ENCODE measurements at places on chromosomes 2 and 18.

DNA sequence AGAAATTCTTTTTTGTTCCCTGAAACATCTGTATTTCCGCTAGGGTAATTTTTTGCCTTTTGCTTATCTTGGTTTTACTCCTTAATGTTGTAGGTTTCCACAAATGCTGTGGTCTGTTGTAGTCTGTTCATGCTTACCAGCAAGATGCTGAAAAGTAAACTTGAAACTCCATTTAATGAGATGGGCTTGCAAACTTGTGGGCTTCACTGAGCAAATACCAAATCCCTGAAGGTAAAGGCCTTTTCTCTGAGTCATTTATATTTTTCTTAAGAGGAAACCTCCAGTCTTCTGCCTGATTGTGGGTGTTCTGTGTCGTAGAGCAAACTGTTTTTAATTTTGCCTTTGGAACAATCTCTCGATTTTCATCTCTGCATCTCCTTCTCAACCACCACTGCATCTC lies 9.3 kb downstream of the SP140 start:
- DNase-seq, result no peak

DNA sequence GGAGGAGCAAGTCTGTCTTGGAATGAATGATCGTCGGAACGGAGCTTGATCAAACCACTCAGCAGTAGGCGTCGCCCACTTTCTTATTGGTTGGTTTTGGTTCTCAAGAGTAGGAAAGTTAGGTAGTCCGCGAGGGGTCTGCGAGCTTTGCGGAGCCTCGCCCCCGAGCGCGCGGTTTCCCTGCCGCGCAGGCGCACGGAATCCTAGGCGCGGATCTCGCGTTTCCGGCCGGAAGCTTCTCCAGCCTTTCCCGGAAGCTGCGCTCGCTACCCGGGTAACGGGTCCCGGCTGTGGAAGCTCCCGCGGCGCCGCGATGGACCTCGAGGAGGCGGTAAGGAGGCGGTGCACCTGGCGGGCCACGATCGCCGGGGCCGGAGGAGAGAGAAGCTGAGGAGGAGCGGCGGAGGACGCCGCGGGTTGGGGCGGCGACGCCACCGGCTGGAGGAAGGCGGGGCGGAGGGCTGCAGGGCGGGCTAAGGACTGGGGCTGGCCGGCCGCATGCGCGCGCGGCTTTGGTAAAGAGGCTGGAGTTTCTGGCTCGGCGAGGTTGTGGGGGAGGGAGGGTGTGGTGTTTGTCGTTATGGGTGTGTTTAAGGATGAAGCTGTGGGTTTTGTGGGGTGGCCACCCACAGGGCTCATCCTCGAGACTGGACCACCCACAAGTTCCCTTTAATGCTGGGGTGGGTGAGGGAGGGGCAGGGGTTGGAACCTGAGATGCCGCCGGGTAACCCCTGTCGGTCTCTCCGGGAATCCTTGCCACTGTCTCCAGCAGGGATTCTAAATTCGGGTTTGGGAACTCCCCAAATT lies at the start of gene TAF1B:
Gene TAF1B (plus strand): TSS at position 246 of the 807 bp plus-strand sequence. CDS start 68 bp downstream, at position 314.
- no peak for DNase-seq

DNA sequence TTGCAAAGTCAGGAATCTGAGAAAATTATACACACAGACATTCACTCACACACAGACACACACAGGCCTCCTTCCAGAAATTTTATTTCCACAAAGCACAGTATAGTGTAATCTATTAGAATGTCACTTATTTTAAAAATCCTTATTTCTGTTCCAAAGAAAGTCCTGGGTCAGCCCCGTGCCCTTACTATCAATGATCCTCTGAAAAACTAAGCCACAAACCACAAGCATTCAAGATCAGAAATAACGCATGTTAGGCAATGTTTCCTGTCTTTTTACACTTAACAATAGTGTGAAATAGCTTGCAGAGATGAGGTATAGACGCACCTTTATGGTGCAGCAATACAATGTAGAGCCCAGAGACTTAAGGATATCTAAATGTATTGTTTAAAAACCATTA lies 25.8 kb downstream of the TBC1D8 start:
- DNase-seq, result no peak

GRCh38 chr18:77464917-77465316 lies 215.3 kb downstream of the GALR1 start:
- DNase-seq, result no peak

DNA sequence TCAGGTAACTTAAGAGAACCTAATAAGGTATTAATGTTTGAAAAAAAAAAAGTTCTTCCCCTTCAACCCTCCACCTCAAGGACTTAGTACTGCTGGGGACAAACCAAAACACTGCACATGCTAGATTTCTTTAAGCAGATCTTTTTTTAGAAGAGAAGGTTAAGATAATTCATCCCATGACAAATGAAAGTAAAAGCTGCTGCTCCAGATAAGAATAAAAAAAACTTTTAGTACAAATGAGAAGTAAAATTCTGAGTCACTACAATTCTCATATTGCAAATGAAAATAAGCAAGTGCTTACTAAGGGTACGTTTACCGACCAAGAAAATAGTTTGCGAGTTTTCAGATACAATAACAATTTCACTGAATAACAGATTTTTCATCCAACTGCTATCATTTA lies 8.9 kb downstream of the STAM2 start:
- DNase-seq, result no peak

GRCh38 chr2:45043174-45043573 lies 33.9 kb upstream of the SIX2 start:
- no peak for DNase-seq

DNA sequence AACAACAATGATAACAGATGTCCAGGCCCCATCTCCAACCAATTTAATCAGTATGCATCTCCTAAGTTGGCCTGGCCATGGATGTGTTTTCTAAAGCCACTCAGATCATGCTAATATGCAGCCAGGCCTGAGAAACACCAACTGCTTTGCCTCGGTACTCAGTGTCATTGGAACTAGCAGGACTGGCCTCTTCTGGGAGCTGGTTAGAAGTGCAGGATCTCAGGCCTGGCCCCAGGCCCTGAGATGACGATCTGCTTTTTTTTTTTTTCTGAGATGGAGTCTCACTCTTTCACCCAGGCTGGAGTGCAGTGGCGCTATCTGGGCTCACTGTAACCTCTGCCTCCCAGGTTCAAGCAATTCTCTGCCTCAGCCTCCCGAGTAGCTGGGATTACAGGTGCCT lies 69.1 kb downstream of the IRS1 start:
- DNase-seq, result no peak

DNA sequence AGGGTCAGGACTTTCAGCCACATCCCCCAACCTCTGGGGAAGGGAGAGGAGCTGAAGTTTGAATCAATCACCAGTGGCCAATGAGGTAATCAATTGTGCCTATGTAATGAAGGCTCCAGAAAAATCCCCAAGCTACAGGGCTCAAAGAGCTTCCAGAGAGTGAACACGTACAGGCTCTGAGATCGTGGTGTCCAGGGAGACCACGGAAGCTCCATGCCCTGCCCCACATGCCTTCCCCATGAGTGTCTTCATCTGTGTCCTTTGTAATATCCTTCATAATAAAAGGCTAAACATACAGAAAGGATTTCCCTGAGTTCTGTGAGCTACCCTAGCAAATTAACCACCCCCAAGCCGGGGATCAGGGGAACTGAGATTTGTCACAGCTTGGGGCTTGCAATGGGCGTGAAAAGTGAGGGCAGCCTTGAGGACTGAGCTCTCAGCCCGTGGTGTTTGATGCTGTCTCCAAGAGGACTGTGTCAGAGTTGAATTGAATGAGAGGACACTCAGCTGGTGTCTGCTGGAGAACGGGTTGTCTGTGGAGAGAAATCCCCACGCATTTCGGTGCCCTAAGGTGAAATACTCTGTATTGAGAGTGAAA lies 25.5 kb upstream of the TUBB6 start:
- DNase-seq, result no peak

- no peak for DNase-seq
Observed at GRCh38 chr18:9068346-9068745, 34.2 kb upstream of the NDUFV2 start.

- DNase-seq, result no peak
Observed at GRCh38 chr18:27948986-27949385, 227.9 kb downstream of the CDH2 start.

GRCh38 chr2:169704160-169704708 lies 10.0 kb downstream of the PHOSPHO2 start:
- DNase-seq, result no peak

DNA sequence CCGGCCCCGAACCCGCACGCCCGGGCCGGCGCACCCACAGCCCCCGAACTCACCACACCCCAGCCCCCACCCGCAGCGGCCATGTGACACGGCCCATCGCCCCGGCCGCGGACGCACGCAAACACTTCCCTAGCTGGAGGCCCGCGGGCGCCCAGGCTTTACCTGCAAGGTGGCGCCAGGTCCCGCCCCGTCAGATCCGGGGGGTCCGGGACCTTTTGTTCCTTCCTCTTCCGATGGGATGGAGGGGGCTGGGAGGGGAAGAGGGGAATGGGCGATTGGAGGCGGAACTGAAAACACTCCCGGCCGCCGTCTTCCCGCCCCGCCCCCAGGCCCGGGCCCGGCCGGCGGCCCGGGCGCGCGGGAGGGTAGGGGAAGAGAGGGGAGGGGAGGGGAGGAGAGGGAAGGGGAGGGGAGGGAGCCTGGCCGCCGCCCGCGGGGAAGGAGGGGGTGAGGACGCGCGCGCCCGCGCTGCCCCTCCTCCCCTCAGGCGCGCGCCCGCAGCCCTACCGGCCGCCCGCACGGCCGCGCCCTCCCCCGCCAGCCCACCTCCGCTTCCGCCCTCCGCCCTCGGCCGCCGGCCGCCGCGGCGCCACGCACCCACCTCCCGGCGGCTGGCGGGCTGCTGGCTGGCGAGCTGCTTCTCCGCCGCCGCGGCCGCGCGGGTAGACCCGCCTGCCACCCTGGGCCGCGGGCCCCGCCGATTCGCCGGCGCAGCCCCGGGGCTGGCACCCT lies at the start of gene SMAD2:
Gene SMAD2 (minus strand): TSS at position 461 of the 732 bp plus-strand sequence. CDS start 33,903 bp downstream, outside the sequence.
- no peak for DNase-seq

DNA sequence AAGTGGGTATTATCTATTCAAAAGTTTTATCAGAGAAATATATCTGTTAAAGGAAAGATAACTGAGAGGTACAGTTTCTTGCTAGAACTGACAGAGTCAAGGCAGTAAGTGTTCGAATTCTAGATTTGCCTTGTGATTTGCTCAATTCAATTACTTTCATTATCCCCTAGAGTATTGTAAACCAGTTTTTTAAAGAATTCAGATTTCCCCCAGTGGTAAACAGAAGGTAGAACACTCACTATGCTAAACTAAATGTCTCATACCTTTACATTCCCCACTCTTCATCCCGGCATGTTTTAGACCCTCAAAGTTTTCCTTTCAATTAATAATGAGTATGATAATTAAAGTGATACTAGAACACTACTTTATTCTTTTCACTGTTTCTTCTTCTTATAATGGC lies 28.6 kb downstream of the TTC21B start:
- DNase-seq, result no peak

DNA sequence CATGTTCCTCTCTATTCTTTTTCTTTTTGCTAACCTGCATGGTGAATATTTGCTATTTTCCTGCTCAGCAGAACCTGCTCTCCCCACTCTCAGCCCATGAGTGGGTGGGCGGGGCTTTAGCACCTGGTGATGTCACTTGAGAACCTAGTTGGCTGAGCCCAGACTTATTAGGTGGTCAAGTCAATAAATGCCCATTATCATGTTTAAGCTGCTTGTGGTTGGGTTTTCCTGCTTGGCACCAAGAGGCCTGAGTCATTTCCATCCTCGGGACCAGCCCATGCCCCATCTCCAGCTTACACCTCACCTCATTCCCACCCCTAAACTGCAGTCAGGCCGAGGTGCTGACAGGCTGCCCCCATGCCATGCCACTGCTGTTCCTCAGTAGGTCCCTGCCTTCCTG lies 226.6 kb downstream of the ANKRD30B start:
- DNase-seq, result no peak

GRCh38 chr2:239370403-239370802 lies 30.4 kb downstream of the HDAC4 start:
- DNase-seq, result no peak

- no peak for DNase-seq
Observed at GRCh38 chr2:126828051-126828450, 70.6 kb upstream of the TEX51 start.

DNA sequence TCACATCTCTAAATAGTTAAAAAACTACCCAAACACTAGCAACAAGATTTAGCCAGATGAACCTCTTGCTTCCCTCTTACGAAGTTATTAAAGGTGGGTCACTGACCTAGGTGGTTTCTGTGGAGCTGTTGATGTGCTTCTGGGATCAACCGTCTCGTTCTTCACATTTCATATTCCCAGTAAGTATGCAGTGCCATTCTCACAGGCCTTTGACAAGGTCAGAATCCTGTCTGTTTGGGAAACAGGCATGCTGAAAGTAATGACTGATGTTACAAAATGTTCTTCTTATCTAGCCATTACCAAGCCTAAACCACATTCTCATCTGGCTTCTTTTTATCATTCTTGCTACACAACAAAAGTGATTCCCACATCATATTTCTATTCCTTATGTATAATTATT lies 70.3 kb downstream of the WDR7 start:
- DNase-seq, result no peak

DNA sequence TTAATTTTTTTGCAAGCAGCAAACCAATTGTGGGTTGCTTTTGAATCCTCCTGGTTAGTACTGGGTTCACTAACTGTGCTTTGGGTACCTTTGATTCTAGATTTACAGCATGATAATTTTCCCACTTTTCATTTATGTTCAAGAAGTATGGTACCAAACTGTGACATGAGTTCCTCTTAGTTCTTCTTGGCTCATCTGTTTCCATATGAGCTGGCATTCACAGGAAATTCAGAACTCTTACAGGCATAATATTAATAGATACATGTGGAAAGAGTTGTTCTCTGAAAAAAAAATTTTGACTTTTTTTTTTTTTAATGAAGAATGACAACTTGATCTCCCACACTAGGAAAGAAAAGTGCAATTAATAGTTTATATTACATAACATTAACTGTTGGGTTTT lies 59.4 kb downstream of the FMNL2 start:
- no peak for DNase-seq

DNA sequence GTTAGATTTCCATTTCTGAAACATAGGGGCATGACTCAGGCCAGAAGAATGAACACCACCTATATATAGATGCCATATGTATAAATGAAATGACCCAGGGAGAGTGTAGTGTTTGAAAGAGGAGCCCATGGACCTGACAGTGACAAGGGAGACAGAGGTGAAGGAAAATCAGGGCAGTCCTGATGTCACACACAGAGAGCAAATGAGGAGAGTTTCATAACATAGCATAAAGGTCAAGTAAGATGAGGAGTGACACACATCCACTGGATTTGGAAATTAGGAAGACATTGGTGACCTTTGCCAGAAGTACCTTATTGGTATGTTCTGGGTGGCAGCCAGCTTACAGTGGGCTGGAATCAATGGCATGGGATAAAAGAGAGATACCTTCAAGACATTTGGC lies 276.7 kb downstream of the ZNF385B start:
- no peak for DNase-seq

- DNase-seq, result no peak
Observed at GRCh38 chr2:64179582-64180321, 35.5 kb upstream of the PELI1 start.

GRCh38 chr2:143901185-143901842 lies 618.6 kb downstream of the ZEB2 start:
- no peak for DNase-seq

- DNase-seq, result no peak
Observed at GRCh38 chr18:9215221-9215933, 78.8 kb downstream of the ANKRD12 start.

DNA sequence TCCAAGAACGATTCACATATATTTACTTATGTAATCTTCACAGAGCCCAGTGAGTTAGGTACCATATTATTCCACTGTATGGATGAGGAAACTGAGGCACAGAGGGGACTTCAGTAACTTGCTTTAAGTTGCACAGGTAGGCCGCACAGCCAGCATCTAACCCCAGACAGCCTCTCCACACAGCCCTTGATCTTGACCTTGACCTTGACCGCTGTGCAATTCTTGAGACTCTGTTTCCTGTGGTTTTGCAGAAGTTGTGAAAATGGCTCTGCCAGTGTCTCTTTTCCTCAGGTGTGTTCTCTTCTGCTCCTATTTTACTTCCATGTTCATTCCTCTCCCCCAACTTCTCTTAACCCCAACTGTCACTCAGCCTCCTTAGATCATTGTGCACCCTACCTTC lies 206.5 kb downstream of the SOX11 start:
- no peak for DNase-seq
